Stimulated activated CD4-positive, alpha-beta T cell treated with anti-CD3 and anti-CD28 coated beads, Interleukin-1b, Interleukin-23, amount 100 ng/mL, for 24 hours (primary cell): ENCODE measurements at places on chromosomes 5 and 9.

DNA sequence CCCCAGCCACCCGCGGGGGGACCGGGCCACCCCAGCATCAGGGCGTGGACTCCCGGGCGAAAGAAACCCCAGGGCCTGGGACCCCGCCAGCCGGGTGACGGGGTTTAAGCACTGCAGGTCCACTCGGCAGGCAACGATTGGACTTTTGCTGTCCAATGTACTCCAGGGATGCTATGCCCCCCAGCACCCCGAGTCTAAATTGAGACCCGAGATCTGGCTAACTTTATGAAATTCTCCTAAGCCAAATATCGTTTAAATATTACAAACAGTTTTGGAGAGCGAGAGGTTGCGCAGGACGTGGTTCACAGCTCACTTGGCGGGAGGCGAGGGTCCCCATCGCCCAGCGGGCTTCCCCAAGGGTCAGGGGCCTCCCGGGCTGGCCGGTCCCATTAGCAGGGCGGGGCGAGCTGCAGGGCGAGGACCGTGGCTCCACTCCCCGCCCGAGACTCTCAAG is 384 bp upstream of the MRPS2 start:
- DNase-seq: no peak

- DNase-seq: no peak
These were observed 41.2 kb downstream of the DNAJC21 start for GRCh38 chr5:34970552-34970951.

- DNase-seq: no peak
These were observed 113.0 kb upstream of the TRIM32 start for GRCh38 chr9:116574027-116574679.

DNA sequence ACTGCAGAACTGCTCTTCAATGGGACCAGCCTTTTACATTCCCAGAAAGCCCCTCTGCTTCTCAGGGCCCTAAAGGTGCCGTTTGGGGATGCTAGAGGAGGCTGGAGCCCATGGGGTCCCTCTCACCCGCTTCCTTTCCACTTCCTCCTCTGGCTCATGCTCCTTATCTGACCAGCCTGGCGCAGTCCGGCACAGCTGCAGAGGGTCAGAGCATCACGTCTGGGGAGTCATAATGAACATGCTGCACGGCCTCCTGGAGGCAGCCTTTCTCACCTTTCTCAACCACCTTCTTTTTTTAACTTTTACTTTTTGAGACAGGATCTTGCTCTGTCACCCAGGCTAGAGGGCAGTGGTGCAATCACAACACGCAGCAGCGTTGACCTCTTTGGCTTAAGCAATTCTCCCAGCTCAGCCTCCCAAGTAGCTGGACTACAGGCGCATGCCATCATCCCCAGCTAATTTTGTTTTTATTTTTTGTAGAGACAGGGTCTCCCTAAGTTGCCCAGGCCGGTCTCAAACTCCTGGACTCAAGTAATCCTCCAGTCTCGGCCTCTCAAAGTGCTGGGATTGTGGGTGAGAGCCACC is 15.1 kb upstream of the TCF7 start:
- no peak for DNase-seq

DNA sequence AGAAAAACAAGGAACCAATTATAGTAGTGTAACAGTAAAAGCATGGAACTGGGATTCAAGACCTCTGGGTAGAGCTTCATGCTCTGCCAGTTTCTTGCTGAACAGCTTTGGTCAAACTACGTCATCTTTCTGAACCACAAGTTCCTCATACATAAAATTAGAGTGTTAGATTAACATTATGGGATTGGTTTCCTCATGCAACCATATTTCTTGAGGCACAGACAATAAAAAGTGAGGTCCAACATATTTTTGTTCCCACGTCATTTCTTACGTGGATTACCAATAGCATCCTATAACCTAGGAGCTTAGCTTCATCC is 354.8 kb downstream of the TMEM232 start:
- DNase-seq: no peak

DNA sequence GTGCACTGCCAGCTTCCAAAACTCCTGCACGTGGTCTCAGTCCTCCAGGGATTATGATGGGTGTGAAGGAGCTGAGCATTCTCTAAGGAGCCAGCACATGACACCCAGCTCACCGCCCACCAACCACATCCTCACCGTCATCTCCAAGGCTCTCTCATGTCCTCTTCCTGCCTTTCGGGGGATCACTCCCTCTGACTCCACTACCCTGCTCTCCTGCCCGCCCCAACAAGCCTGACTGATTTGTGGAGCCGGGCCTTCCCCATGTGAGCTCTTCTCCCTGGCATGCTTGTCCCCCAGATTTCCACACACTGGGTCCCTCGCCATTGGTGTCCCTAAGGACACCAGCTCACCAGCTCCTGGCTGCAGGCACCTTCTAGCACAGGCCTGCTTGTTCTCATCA is 1.9 kb downstream of the ABO start:
- DNase-seq: no peak

- DNase-seq: no peak
These were observed 215.7 kb upstream of the S1PR3 start for GRCh38 chr9:88775559-88775958.

DNA sequence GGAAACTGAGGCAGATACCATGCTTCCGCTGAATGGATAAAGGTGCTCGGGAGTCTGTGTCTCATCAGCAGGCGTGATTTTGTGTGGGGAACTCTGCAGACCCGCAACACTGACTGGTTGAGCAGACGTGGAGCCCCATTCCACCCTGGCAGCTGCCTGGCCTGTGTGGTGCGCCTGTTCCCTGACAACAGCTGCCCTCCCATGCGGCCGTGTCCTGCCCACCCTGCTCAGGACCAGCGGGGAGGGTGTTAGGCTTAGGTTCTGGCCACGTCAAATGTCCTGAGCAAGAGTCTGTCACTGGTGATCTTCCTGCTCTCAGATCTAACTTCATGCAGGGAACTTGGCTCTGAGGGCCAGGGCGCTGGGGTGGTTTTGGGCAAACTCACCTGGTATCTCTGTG is 417.7 kb upstream of the IRX4 start:
- no peak for DNase-seq
